ENCODE measurements at places on chromosomes 6 and 20. TPM values are rescaled to one million over a fixed set of nuclear protein-coding genes. Genes with fewer than 3 reads are reported as not detected.

SAMD3 gene
- total RNA-seq: not detected

MYLK4 gene
- 0.24 TPM for total RNA-seq

DEF6 gene
- total RNA-seq: 2.5 TPM

BPIFA1 gene
- total RNA-seq: not detected

COL11A2 gene
- 0.16 TPM for total RNA-seq

NOX3 gene
- not detected for total RNA-seq

PLCB1 gene
- 4.9 TPM for total RNA-seq

SIRPB1 gene
- not detected for total RNA-seq

GJA1 gene
- 187 TPM for total RNA-seq

TSBP1 gene
- not detected for total RNA-seq

ADTRP gene
- 0.26 TPM for total RNA-seq

ZKSCAN8 gene
- total RNA-seq: 8.7 TPM

MAP7 gene
- total RNA-seq: 0.52 TPM

NCOA7 gene
- total RNA-seq: 10.6 TPM

All from epithelial cell of alveolus of lung (primary cell).